ENCODE measurements at places on chromosomes 1 and 21.

DNA sequence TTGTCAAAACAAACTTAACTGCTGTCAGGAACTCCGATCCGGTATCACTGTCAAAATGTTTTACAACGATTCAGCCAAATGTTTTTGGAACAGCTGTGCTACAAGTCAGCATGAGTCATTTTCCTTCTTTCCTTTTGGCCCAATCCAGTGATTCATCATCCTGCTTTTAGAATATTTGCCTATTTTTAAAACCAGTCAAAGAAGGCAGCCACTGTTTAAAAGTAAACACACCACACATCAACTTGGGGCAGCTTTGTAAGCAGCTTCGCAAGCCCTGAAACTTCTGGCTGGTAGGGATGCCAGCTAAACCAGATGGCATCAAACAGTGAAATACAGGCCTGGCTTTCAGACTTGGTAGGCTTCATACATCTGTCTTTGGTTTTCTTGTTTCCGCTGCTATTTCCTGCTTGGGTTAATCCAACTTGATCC, 14.9 kb downstream of the MAP3K7CL start:
- no peak for DNase-seq

GRCh38 chr21:42012763-42013329, 2.7 kb upstream of the ZBTB21 start:
- DNase-seq = no peak

DNA sequence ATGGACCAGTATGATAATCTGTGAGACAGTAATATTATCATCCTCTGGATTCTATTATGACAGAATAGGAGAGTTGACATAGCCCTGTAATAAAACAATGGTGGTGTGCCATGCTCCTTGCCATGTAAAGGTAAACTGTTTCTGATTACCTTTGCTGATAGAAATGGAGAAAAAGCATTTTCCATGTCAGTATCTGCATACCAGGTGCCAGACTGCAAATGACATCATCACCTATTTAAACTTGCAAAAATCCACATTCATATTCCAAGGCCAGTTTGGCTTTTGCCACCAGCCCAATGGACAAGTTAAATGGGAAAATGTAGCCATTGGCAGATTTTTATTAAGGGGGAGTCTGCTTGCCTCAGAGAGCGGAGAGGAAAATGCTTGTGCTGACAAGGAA, 23.9 kb upstream of the ABCD3 start:
- no peak for DNase-seq

- peak; percentile 89 for DNase-seq
Measured at GRCh38 chr1:197269053-197269452, 1.0 kb downstream of the CRB1 start.

GRCh38 chr1:196887515-196888239, at the start of gene CFHR4:
TSS of gene CFHR4 (plus strand) at chr1:196888052. CDS start at chr1:196888151, 99 bp downstream.
- DNase-seq = no peak

DNA sequence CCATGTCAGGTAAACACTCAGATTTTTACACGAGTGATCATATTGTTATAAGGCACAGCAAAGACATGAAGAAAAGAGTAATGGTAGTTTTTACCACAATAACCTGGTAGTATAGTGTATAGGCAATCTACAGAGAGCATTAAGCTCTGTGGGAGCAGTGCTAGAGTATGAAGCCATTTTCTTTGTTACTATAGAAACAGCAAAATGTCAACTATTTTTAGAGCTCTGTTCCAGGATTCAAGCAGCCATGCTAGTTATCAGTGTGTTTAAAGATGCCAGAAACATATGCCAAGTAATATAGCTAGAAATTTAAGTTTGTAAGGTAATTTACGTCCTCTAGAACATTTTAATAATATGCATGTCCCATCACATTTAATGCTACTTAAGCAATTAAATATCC, 77.6 kb upstream of the RGS18 start:
- DNase-seq = no peak

GRCh38 chr1:41842326-41842725, 76.4 kb downstream of the HIVEP3 start:
- DNase-seq = no peak

DNA sequence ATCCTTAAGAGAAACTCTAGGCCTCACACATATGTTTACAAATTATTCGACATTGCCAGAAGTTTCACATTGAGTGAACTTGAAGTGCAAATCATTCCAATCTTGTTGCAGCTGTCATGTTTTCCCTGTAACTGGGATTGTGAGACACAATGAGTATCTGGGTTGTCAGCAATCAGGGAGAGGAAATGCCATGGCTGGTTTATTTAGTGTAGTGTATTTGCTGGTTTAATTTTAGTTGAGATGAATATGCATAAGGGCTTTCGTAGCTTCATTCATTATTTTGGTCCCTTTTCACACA, 54.2 kb upstream of the USP1 start:
- no peak for DNase-seq

DNA sequence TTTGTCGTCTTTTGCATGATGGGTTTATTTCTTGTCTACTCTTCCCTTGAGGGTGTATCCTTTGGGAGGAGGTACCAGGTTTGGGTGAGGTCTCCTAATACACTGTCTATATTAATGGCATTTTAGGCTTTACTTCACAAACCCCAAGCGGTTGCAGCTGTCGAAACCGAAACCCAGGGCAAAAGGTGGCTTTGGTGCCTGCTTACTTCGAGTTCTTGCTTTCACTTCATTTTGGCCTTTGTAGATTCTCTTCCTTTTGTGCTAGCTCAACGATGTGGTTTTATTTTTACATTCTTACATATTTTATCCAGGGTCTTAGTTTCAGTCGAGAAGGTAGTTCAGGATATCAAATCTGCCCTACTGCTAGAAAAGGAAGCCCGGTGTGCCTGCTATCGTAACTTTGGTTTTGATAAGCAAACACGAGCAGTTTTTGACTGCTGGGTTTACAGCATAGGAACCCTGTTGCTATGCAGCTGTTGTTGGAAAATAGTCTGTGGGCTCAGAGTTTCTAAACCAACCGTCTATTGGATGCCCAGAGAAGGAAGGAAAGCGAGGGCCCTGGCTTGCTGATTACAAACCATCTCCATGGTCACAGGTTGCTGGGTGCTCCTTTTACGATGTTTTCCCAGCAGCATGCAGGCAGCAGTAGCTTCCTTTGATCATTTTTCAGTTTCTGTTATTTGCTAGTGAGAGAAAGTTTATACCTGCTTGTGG, 9.8 kb upstream of the TSPAN2 start:
- peak; percentile 8 for DNase-seq

DNA sequence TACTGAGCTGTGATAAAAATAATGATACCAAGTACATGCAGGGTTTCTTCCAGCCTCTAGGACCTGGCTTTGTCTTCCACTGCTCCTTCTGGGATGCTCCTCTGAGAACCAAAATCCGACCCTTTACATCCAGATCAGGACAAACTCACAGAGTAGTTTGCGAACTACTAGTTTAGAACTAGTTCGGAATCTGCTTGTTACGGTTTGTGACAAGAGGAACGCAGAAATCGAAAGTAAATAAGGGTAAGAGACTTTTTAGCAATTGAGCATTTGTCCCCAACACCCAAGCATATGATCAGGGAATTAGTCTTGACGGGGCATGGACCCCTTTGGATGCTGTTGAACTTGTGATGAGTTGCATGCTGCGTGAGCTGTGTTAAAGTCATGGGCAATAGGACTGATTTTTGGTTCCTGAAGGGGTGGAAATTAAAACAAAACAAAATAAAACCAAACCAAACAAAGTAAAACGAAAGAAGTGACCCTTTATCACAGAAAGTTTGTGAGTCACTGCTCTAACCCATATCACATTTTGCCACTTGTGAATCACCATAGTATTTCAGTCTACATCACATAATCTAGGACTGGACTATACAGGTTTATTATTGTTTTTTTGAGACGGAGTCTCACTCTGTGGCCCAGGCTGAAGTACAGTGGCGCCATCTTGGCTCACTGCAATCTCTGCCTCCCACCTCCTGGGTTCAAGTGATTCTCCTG, 35.7 kb upstream of the ERRFI1 start:
- DNase-seq = no peak

DNA sequence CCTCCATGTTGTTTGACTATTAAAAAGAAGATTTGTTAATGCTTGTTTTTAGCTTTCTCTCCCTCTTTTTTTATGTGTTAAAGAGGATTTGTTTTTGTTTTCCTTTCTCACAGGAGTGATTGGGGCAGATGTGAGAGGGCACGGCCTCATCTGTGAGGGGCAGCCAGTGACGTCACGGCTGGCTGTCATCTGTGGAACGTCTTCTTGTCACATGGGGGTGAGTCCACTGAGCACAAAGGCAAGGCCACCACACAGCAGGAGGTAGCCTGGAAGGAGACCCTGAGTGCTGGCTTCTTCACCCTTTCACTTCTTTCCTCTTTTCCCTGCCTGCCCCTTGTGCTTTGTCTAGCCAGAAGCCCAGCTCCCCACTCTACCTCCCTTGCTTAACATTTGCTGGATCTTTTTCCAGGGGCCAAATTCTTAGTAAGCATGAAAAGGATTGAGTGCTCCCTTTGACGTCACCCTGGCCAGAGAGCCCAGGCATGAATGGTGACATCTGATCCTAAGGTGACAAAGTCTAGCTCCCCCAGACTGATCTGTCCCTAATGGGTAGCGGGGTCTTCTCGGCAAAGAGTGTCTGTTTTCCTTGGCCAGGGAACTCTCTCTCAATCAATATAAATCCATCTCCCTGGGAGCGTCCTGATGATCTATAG, 257.2 kb downstream of the FGGY start:
- DNase-seq = no peak

Data from SHP77 (cell line).